Small intestine (tissue), 16 donors: ENCODE measurements at places on chromosomes 12 and 14.

DNA sequence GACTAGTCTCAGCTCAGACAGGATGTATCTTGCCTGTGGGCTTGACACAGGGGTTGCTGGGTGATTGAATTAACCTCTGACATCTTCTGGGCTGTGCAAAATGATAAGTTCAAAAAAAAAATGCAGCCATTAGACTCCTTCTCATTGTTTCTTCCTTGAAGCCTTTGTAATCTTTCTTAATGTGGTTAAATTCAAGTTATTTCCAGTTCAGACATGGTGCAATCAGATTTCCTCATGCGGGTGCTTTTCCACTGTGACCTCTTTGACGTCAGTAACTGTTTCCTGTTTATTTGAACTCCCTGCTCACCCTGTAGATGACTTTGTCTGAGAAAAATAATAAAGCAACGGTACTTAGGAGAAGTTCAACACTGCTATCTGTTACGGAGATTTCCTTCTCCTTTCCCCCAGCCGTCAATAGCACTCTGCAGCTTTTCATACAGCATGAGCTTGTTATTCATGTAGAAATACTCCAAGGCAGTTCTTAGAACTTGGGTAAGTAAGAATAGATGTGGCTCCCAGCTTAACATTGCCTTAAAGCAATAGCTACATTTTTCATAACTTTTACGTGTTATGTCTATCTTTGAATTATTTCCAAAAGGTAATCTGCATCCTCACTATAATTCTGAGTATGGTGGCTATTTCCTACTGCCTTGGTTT is 155.5 kb downstream of the PRKCH start:
- peak; percentile 67 for DNase-seq

GRCh38 chr12:879641-880040 is 69.9 kb downstream of the RAD52 start:
- DNase-seq: no peak

- peak; percentile 8 for DNase-seq
Observed at GRCh38 chr12:90058704-90059103, 350.1 kb upstream of the ATP2B1 start.

- DNase-seq: no peak
Observed at GRCh38 chr12:69067713-69068112, 134.7 kb upstream of the CPM start.

DNA sequence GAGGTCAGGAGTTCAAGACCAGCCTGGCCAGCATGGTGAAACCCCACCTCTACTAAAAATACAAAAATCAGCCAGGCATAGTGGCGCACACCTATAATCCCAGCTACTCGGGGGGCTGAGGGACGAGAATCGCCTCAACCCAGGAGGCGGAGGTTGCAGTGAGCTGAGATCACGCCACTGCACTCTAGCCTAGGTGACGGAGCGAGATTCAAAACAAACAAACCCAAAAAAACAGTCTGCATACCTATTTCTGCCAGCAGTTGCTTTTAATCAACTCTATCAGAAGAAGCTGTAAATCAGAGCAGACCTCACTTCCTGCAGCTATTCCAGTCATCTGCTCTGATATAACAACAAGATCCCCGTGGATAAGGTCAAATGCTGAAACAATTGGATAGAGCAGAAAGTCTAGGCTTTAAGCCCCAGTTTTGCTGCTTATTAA is 50.5 kb downstream of the LIMA1 start:
- DNase-seq: no peak

GRCh38 chr14:55846826-55847446 is 266.9 kb downstream of the KTN1 start:
- no peak for DNase-seq

DNA sequence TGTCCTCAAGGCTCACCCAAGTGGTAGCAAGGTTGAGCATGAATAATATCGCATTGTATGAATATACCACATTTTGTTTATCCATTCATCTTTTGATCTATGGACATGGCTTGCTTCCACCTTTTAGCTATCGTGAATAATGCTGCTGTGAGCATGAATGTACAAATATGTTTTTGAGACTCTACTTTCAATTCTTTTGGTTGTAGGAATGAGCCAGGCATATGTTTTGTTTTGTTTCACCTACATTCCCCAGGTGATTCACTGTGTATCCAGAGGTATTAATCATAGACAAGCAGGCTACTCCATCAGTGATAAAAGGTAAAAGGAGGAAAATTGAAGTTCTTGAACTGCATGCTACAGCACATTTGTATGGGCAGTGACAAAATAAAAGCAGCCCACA is 35.8 kb downstream of the CDKL1 start:
- DNase-seq: no peak

GRCh38 chr12:75481774-75482173 is 1.2 kb downstream of the GLIPR1 start:
- no peak for DNase-seq

DNA sequence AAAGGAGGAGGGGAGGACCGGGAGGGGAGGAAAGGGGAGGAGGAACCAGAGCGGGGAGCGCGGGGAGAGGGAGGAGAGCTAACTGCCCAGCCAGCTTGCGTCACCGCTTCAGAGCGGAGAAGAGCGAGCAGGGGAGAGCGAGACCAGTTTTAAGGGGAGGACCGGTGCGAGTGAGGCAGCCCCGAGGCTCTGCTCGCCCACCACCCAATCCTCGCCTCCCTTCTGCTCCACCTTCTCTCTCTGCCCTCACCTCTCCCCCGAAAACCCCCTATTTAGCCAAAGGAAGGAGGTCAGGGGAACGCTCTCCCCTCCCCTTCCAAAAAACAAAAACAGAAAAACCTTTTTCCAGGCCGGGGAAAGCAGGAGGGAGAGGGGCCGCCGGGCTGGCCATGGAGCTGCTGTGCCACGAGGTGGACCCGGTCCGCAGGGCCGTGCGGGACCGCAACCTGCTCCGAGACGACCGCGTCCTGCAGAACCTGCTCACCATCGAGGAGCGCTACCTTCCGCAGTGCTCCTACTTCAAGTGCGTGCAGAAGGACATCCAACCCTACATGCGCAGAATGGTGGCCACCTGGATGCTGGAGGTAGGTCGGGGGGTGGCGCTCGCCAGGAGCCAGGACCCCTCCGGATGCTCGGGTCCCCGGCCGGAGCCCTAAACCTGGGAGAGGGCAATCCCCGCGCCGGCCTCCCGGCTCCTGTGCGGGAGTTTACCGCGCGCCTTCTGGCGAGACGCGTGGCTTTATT is at the start of gene CCND2:
Gene CCND2 (plus strand): TSS at position 111 of the 744 bp plus-strand sequence. CDS start 279 bp downstream, at position 390.
- peak; percentile 93 for DNase-seq

GRCh38 chr12:90851800-90852718 is 102.9 kb downstream of the CCER1 start:
- no peak for DNase-seq

DNA sequence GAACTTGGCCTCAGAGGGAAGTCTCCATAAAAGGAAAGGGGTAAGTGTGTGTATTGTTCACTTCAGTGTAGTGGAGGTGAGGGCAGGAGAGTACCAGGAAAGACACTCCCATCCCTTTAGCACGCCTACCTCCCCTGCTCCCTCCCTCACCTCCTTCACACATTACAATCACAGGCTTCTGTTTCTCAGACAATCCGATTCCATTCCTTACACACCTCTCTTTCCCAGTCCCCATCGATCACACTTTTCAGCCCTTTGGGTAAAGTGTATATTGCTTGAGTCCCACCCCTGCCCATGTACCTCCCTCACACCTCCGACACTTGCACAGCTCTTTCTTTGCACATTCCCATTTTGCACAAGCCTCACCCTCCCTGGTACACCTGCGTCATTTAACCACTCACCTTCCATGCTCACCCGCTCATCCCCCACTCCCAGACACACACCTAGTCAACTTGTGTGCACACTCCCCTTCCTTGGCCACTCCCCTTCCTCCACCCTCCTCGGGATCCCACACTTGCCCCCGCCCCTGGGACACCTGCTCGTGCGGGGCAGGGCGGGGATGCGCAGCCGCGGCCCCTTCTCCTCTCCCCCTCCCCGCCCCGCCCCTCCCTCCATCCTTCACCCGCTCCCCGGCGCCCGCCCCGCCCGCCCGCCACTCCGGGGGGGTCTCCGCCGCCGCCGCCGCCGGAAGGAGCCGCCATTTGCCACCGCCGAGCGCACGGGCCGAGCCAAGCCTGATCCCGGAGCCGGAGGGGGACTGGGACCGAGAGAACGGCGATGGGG is at the start of gene MARCHF9:
Gene MARCHF9 (plus strand): TSS at position 693 of the 783 bp plus-strand sequence. CDS start 426 bp downstream, outside the sequence.
- DNase-seq: peak; percentile 93

- no peak for DNase-seq
Observed at GRCh38 chr12:12190087-12190809, 76.6 kb downstream of the LRP6 start.

- DNase-seq: no peak
Observed at GRCh38 chr14:41570415-41571155, 36.1 kb upstream of the LRFN5 start.

GRCh38 chr12:25404955-25405354 is 148.1 kb downstream of the LMNTD1 start:
- DNase-seq: no peak
